ENCODE measurements at places on chromosomes 4 and X.

DNA sequence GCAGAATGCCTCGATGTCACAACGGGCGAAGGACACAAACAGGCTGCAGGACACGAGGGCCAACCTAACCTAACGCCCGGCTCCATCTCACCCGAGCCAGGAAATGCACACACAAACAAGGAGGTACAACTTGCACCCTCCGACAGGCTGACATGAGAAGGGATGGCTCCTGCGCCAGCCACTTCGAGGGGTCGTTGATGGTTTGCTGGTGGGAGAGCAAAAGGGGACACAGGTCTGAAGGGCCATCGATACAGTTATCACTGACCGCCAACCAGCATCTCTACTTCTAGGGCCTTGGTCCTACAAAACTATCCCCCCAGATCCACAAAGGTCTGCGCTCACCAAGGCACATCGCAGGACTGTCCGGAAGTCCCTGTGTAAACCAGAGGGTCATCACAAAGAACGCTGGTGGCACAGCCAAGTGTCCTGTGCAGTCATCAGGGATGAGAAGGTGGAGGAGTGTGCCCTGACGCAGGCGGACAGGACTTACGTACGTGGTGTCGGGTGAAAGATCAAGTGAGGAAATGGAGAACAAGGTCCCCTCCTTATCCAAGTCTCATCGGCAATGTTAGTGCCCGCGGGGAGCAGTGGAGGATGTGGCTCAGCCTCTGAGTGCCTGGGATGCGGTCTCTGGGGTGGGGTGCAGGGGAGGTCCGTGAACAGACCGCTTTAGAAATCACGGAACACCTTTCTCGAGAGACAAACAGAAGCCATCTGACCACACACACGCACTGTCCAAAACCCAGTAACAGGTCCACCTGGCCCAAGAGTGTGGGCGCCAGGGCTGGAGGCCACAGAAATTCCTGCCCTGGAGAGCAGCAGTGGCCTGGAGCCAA, 7.0 kb downstream of the MXD4 start:
- DNase-seq, result no peak

DNA sequence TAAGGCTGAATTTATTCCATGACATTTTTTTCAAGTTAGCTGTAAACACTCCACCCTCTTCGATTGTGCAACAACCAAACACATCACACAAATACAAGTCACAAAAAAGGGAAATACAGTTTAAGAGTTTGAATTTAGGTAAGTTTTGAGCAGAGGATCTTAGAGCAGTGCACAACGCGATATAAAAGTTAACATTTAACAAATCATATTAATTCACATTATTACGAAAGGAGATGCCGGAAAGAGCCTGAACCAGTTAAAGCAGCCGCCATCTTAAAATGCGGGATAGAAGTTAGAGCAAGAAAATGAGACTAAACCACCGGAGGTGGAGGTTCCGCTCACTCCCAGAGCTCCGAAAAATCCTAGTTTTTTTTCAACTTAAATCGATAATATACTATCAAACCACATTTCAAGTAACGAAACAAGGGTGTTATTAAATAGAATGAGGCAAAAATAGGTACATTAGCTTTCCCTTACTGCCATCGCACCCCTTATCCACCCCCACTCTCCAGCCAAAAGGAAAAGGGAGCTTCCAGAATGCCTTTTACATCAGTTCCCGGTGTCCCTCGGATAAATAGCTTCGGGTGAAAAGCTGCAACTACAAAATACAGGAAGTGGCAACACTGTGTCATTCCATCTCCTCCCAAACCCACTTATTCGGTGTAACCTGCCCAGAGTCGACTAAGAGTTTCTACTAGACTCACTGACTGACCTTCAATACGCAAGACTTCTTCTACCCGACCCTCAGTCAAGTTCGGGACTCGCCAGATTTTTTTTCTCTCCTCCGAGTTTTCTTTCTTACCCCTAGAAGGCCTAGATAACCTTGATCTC, 1.9 kb downstream of the UBE2D3 start:
- DNase-seq, result peak; percentile 35

DNA sequence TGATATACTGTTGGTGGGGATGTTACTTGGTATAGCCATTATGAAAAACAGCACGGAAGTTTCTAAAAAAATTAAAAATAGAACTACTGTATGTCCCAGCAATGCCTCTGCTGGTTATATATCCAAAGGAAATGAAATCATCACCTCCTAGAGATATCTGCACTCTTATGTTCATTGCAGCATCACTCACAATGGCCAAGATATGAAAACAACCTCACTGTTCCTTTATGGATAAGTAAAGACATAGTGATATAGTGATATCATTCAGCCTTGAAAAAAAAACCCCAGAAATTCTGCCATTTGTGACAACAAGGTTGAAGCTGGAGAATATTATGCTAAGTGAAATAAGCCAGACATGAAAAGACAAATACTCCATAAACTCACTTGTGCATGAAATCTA, 543.8 kb upstream of the SLIT2 start:
- no peak for DNase-seq

- DNase-seq, result no peak
These were observed 15.5 kb upstream of the ASIC5 start for GRCh38 chr4:155881555-155881954.

DNA sequence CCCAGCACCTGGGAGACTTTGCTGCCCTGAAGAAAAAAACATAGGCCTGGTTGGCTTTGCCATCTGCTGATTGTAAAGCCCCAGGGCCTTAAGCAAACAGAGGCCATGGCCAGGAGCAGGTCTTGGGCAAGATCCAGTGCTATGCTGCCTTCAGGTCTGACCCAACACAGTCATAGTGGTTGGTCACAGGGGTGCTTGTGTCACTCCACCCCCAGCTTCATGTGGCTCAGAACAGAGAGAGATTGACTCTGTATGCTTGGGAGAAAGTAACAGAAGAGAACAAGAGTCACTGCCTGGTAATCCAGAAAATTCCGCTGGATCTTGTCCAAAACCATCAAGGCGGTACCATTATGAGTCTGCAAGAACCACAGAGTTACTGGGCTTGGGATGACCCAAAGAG, 24.4 kb upstream of the SMARCA5 start:
- no peak for DNase-seq

DNA sequence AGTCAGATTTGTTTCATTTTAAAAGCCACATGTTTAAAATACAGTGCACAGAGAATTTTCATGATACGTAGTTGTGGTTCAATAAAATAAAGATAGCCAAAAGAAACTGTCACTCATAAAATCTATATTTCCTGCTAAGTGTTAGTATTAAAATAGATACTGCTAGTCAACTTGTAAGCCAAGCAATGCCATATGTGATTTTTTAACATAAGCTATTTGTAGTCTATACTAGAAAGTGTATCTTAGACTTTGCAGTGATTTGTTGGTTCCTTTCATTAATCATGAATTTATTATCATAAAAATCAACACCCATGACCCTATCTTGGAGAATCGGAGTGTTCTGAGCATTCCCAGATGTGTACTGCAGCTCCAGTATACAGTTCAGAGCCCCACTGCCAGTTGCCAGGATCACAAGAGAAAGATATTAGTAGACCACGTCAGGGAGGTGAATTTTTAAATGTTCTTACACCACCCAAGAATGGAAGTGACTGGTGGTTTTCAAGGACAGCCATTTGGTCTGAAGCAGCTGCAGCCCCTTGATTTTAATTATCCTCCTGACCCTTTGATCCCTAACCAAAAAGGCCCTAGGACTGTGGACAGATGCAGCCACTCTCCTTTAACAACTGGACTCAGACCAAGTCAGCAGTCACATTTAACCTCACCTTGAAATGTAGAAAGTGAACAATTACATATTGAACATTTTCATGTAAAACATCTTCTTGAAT, 163.1 kb downstream of the PALLD start:
- DNase-seq, result no peak

DNA sequence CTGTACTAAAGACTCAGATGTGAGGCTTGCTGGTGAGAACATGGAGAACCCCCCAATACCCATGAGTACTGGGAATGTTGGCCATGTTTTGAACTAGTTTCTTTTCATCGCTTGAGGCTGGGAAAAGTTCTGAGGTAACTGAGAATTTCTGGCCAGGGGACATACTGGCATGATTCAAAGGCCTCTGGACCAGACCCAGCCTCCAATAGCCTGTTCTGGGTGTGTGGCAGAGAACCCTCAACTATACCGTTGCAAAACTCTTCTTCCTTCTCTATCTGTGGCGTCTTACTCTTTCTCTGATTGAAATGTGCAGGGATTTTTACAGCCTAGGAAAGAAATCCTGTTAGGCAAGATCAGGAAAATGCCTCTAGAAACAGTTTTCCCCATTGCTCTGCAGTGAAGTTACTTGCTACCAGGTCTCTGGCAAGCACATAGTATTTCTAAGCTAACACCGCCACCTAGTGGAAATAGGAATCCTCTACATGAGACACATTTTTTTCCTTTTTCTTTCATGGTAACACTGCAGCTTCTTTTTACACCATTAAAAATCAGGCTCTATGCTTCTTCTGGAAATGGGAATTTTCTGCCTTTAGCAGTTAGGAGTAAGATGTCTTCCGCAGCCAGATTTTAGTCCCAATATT, 170.7 kb upstream of the ZCCHC13 start:
- DNase-seq, result no peak

GRCh38 chrX:34656467-34656841, 631 bp downstream of the TMEM47 start:
- no peak for DNase-seq

DNA sequence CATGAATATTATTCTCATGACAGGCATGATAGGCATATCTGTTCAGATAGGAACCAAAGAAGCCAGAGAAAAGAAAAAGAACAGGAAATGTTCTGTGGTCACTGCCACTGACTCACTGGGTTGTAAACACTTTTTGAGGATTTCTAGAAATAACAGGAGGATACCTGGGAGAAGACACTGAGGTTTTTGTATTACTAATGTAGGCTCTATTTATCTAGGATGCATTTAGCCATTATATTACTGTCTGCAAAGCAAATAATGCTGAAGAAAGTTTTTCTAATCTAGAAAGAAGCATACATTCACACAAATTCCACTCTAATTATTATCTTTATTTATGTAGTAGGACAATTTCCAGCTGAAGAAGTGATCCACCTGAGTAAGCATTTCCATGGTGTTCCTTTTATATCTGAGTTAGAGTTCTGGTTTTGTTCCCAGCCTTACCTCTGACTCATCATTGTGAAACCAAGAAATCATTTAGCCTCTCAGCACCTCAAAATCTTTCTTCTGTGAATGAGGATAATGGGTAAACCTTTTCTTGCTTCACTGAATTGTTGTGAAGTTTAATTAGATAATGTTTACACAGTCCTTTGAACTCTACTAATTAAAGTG, 40.2 kb upstream of the EPGN start:
- DNase-seq, result no peak

DNA sequence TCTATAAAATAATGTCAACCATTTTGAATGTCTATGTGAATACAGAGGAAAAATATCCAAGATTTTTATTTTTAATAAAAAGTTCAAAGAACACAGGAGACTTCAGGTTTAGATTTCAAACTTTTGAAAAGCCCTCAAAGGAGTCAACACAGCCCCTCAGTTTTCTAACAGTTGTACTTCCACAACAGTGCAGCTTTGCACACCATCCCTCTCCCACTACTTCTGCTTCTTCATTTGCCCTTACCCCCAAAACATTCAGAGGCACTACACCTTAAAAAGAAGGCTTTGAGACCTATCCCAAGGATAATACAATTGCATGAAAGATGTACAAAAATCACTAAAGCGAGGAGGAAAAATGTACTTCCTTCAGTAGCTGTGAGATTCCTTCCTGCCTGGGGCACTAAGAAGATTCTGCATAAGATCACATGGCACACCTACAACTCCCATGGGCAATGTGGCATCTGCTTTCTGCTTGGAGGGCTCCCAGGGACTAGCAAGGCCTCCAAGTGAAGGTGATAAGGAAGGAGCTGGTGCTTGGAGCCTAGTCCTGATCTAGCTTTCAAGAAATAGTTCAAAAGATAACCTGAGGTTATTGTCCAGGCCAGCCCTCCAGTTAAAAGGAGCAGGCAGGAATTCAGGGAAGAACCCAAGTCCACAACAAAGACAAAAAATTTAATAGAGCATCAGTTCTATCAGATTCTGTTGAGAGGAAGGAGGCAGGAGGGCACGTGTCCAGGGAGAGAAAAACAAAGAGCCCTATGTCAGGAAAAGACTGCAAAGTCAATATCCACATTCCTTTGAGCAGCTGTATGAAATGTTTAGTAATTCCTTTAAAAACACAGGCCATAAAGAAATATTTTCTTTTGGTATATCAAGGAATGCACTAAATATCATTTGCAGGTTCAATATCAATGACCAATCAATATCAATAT, 19.1 kb downstream of the ARAP2 start:
- DNase-seq, result no peak

DNA sequence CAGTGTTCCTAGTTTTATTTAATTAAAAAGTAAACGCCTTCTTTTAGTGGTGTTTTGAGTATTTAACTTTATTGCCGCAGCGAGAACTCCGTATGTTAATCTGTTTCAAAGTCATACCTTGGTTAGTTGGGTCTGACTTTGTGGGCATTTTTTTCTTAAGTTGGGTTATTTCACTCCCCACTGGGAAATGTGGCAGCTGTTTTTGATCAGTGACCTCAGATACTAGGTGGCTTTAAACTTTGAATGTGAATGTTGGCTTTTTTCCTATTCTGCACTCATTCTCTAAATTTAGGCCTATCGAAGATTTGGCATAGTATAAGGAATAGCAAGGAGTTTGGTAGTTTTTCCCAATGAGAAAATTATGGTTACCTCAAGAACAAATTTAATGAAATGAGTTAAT, 85.9 kb downstream of the FIP1L1 start:
- no peak for DNase-seq

- no peak for DNase-seq
These were observed 1.8 kb downstream of the TLL1 start for GRCh38 chr4:165874791-165875371.

DNA sequence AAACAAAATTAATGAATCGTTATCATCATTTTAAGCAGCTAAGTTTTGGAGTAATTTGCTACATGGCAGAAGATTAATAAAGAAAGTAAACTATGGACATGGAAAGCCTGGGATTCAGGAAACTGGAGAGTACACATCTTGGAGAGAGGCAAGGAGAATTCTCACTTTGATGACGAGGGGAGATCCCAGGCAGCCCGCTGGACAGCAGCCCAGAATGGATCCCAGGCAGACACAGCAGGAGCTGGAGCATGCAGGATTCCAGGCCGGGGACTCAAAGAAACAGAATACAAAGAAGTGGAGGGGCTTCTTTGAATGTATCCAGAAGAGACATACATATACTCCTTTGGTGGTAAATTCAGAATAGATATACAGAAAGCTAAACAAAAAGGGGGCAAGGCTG, 118.0 kb upstream of the ATP6AP2 start:
- DNase-seq, result no peak

DNA sequence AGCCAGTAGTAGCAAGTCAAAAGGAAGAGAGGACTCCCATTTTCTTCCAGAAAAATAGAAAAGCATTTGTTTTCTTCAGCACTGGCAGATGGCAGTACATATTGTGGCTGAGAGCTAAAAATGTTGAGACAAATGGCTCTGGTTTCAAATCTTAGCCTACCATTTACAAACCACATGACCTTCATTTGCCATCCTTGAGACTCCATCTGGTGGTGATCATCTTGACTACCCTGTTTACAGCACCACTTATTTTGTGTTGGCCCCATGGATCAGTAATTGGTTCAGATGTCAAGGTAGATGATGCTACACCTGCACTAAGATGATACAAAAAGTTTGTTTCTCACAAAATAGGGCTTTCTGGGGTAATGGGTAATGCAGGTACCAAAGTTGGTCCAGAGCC, 951.8 kb upstream of the IGFBP7 start:
- no peak for DNase-seq
